SJCRH30 (cell line): ENCODE measurements at places on chromosomes 4 and X.

- DNase-seq: no peak
Measured at GRCh38 chr4:89146196-89146595, 34.9 kb downstream of the TIGD2 start.

GRCh38 chr4:170091069-170091696 lies 1.4 kb upstream of the AADAT start:
- no peak for DNase-seq

GRCh38 chrX:151724563-151725337 lies 8.9 kb downstream of the FATE1 start:
- DNase-seq: no peak

- DNase-seq: no peak
Measured at GRCh38 chr4:53599632-53600031, 8.3 kb upstream of the LNX1 start.

GRCh38 chr4:35933901-35934300 lies 310.4 kb downstream of the ARAP2 start:
- DNase-seq: peak; percentile 29

DNA sequence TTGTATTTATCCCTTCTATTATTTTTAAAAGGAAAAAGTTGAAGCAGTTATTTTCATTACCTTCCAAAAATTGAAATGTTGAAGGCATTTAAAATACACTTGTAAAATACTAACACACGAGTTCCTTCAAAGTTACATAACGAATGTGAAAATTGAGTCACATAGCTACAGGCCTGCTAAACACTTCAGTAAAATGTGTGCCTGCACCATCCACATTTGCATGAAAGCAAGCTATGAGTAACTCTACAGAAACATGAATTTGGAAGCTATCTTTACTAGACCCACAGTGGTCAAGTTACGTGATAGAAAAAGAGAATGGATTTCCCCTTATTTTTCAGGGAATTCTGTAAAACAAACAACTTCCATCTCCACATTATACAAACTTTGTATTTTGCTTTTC lies 1148.8 kb upstream of the PCDH7 start:
- DNase-seq: peak; percentile 50

DNA sequence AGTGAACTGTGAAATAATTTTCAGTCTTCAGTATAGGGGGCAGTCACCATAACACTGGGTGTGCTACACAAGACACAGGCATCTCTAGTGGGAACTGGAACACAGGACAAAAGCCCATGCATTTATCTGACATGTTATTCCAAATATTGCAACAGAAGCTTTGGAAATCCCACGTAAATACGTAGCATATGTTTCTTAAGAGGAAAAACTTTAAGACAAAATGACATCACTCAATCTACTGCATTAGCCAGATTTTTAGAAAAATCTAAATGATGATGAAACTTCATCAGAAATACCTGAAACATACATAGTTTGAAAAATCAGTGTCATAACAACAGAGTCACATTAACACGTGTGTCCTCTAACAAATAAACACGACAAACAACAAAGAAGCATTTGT lies 14.5 kb downstream of the SHISA3 start:
- DNase-seq: no peak

DNA sequence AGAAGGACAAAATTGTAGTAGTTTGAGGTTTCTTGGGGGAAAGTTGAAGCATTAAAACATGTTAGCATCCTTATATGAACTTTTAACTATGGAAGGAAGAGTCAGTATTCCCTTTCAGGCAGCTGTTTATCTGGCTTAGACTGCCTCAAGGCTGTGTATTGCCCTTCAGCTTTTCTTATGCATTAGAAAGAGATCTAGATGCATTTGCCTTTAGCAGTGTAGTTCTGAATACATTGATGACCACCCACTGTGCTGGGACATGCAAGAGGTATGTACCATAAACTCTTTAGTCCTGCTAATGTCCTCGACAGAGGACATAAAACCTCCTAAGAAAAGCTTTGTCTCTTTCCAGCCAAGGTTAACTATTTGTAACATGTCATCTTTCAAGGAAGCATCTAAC lies 2.9 kb downstream of the FAM200B start:
- no peak for DNase-seq

GRCh38 chr4:53119680-53120079 lies 246.2 kb downstream of the SCFD2 start:
- DNase-seq: peak; percentile 78

DNA sequence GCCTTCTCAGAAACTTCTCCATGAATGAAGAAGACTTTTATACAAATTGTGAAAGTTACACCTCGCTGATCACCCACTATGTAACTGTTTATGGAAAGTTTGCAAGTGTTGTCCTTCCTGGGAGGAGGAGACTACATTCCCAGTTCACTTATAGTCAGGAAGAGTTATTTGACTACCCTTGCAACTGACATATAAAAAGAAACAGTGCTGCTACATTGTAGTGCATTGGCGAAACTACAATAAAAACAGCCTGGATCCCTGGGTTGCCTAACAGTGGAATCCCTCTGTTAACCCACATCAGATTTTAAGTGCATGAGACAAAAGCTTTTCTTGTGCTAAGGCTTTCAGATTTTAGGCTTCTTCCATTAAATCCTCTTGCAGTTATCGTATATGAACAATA lies 30.4 kb downstream of the MAGEB10 start:
- no peak for DNase-seq

- peak; percentile 66 for DNase-seq
Measured at GRCh38 chrX:19007011-19007410, 23.1 kb upstream of the PHKA2 start.

DNA sequence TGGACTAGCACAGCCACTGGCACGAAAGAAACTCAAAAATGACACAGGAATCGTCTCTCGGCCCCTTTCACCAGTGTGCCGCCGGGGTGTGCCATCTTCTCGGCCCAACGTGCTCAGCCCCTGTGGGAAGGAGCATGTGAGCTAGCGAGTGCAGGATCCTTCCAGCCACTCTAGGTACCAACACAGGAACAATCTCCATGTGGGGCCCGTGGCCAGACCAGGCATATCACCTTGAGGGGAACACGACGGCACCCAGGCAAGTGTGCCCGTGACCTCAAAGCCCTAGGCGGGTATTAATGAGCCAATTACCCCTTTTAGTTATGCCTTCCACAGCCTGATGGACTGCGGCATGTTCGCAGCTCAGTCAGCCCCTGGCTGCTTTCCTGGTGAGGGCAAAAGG lies 231.5 kb downstream of the FAT4 start:
- DNase-seq: no peak

DNA sequence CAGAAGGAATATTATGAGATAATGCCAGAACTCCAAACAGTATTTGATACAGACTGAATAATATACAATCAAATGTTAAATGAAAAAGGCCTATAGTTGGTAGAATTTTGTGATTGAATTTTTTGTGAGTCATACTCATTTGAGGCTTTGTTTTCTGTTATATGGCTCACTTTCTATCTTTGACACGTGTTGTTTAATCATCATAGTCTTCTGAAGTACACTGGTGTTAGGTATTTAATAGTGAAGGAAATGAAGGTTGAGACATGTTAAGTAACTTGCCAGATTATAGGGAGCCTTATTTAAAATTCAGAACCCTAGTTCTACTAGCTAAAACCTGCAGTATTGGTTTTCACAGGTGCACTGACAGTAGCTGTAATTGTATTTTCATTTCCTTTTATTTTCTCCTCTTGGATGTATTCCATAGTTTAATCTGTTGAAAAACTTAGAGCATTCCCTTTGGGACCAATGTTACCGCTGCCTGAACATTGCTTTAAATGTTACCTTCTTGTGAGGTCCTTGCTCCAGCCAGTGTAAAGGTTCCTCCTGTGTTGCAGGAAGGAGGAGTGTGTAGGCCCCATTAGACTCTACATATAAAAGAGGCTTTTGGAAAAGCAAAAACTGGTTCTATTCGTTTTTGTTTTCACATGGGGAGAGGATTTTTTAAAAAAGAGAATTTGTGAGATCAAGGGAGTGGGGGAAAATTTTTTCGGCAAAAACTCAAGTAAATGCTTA lies 224.1 kb downstream of the ARHGAP10 start:
- DNase-seq: no peak

- DNase-seq: no peak
Measured at GRCh38 chrX:103773445-103773844, 3.2 kb upstream of the PLP1 start.

DNA sequence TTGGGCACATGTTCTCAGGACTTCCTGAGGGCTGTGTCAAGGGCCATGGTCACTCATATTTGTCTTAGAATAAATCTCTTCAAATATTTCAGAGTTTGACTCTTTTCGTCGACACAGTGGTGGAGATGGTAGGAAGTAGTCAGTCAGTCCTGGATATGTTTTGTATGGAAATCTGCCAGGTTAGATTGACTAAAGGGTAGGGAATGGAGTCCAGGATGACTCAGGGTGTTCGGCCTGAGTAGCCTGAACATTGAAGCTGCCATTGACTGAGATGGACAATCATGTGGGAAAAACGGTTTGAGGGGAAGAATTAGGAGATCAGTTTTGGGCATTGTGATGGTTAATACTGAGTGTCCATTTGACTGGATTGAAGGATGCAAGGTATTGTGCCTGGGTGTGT lies 177.1 kb upstream of the CENPE start:
- no peak for DNase-seq

DNA sequence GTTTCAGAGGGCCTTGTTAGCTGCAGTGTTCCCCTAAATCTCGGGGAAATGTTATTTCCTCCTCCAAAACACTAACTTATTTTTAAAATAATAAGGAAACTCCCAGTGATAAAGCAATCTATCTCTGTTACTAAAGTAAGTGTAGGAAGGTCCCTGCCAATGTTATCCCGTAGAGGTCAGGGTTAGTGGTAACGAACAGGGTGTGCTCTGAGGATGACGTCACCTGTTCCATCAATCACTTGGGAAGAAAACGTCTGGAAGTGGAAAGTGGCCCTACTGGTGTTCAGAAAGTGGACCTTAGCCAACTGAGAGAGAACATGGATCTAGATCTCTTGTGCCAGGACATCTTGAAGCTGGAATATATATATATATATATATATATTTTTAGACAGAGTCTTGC lies 249.5 kb downstream of the BCOR start:
- DNase-seq: peak; percentile 53

DNA sequence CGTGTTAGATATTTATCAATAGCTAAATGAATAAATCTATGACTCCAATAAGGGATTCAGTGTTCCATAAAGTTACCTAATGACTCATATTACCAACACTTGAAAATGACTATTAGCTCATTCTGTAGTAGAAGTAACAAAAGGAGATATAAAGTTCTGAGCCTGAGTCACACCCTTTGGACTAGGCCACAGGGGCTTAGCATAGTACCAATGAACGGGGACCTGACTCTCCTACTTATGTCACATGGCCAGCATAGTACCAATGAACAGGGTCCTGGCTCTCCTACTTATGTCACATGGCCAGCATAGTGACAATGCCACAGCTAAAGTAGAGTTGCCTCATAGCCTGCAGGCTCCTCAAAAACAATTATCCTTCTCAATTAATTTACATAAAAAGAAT lies 43.7 kb downstream of the MAGEB16 start:
- DNase-seq: no peak

GRCh38 chr4:163309466-163309865 lies 22.9 kb downstream of the NPY1R start:
- DNase-seq: no peak

GRCh38 chr4:182478475-182478874 lies 235.3 kb downstream of the TENM3 start:
- DNase-seq: peak; percentile 55
